ENCODE measurements at places on chromosomes 12 and 14.

DNA sequence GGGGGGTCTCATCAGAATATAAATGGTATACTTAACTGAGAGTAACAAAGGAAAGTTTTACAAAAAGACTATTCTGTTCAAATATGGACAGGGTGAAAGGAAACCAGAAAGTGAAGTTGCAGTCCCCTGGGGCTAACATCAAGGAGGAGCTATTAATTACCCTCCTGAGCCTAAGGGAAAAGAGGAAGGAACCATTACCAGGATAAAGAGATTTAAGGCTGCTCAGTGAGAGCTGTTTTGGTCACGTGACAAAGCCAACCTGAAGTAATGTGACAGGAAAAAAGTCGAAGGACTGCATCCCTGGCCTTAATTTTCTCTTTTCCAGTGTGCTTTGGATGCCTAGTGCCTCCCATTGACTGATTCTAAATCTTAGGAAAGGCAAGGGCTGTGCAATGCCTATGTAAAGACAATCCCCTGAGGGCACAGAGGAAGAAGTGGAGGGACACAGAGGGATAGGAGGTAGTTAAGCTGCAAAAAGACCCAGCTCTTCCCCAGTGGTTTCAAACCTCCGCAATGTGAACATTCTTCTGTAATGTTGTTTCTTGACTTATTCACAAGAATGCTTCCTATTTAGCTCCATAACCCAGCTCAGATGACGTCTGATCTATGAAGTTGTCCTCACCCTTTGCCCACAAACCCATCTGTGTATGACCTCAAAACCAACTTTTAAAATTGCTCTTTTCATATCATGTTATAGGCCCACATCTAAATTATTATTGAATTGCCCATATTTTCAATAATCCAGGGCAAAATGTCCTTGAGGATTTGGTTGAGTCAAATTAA, 187.7 kb upstream of the DCN start:
- no peak for DNase-seq

DNA sequence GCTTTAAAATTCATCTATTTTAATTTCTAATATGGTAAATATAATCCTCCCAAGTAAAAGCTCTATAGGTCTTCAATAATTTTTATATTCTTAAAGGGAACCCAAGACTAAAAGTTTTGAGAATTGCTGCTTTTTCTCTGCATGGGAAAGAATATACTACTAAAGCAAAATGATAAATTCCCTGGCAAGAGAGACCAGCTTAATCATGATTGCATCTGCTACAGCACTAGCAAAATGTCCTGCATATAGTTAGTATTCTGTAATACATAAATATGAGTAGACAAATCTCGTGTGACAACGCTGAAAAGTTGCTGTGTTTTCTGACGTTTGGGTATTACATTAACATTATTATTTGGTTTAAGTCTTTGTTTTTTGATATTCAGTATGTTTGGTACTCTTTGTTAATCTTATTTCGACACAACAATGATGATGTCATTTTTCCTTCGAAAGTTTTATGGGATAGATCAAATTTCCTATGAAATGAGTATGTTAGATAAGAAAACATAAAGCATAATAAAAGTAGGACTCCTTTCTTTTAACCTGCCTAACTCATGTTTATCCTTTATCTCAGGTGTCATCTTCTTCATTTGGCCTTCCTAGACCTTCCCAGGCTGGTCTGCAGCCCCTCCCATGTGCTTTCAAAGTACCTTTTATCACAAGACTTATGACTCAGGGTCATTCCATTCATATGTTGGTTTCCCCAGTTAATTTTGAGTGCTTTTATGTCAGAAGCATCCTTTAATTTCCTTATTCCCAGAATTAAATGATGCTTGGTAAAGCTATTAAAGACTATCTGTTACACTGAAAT, 321.9 kb downstream of the RAD51B start:
- DNase-seq = no peak

DNA sequence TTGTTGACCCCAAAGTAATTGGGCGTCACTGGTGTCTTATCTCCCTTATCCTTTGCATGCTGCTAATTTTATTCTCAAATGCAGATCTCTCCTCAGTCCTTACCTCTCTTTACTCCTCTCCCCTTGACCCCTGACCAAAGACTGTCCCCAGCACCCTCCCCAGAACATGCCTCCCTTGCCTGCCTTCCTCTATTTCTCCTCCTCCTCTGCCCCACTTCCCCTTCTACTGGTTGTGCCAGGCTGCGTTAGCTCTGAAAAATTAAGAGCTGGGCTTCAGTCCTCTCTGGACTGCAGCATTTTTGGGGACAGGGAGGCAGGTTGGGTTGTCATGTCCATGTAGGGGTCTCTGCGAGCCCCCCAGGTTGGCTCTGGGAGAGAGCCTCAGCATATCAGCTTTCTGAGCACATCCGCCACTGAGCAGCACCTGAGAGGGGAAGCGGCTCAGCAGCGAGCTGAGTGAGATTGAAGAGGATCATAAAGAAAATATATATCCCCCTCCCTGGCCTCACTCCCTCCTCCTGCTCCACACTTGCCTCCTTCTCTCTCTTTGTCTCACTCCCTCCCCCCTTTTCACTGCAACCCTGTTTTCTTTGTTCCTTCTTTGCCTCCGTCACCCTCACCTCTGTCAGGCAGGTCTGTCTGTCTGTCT, 6.4 kb upstream of the CISTR start:
- no peak for DNase-seq

GRCh38 chr12:67243260-67243659, 25.9 kb upstream of the CAND1 start:
- DNase-seq = no peak

DNA sequence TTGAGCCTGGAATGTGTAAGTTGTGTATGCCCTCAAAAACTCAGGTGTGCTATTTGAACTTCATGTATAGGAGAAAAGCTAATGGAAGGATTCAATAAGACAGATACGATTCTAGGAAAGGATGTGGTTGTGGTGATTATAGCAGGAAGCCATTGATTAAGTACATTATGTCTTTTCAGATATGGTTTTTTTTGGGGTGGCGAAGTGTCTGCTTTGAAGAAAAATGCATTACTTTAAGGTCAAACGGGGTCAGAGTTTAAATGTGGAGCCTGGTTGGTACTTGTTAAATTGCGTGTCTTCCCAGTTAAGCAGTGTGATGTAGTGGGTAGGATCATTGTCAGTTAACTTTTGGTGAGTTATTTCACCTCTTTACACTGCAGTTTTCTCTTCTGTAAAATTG, 13.0 kb upstream of the NUP107 start:
- no peak for DNase-seq

DNA sequence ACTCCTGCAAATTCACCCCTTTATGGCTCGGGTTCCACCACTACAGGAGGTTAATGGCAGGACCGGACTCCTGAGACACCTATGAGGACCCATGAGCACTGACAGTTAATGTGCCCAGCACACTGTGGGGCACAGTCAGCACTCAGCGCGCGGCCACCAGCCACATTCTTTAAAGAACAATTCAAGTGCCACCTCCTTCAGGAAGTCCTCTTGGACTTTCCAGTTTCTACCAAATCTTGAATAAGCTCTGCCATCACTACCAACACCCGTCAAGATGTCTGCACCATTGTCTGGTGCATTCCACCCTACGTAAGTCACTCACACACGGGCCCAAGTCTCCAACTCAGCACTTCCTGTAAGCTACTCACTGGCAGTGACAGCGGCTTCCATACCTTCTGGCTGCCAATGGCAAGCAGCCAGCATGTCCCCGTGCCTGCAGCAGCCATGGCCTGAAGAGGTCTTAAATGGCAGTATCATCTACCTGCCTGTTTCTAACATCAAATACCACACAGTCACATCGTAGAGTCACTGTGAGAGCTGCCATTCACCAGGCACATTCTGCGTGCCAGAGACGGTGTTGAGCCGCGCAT, 48.5 kb downstream of the CDC42BPB start:
- no peak for DNase-seq

DNA sequence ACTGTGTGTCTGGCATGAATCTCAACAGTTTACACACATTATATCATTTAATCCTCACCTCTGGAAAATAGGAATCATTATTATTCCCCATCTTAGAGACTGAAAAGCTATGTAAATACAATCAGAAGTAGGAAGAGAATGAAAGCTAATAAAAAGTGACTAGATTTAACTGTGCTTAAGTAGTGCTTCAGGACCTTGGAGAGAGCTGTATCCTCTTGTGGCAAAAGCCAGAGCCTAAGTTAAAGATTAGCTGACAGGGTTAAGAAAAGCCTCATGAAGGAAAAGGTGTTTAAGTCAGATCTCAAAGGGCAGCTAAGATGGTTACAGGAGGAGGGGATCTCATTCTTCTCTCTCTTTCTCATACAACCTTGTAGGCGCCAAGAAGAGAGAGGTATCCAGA, 65.3 kb upstream of the TMEM233 start:
- no peak for DNase-seq

DNA sequence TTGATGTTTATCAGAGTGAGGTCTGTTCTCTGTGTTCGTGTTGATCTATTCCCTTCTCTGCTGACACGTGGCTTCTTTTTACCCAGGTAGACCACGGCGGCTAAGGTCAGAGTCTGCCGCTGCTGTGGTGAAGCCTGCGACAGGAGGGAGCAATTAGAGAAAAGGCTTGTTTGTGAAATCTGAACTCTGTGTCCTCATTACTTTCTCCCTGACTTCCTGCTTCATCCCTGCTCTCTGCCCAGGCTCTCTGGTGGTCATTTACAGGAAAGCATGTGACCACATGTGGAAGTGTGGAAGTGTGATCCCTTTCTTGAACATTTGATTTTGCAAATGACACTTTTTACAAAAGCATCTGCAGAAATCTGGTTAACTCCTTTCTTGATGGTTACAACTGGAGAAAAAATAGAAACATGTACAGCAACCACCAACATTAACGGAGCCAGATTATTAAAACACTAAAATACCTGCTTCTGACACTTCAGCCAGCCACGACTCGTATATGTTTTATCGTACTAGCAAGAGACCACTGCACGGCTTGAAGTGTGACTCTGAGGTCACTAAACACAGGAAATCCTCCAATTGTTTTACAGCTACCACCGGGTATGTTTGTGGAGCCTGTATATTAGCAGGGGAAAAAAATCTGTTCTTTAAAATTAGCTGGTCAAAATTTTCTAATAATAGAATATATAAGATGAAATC, 388.6 kb upstream of the TMPO start:
- DNase-seq = no peak

- DNase-seq = no peak
These were observed 351.3 kb upstream of the KITLG start for GRCh38 chr12:88931598-88931997.

DNA sequence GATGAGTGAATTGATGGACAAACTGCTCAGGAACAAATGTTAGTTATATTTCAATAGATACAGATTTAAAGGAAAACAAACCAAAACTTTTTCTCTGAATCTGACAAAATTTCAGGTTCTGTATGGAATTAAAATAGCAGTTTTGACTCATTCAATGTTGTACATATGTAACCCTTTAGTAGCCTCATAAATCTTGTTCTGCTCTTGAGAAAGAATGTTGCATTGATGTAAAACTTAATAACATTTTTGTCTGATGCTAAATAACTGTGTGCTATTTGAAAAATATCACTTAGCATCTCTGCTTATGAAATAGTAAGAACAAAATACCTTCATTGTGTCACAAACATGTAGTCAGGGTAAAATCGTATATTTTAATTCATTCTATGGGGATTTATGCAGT, 168.9 kb upstream of the NOVA1 start:
- DNase-seq = no peak

- DNase-seq = no peak
These were observed 5.4 kb downstream of the CIPC start for GRCh38 chr14:77103475-77103874.

DNA sequence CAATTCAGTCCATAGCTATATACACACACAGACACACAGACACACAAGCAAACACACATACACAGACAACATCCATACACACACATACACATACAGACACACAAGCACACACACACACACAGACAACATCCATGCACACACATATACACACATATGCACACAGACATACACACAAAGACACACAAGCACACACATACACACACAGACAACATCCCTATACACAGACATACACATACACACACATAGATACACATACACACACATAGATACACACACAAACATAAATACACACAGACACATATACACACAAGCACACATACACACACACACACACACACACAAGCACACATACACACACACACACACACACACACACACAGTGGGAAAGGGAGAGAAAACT, 254.8 kb downstream of the VRK1 start:
- no peak for DNase-seq

DNA sequence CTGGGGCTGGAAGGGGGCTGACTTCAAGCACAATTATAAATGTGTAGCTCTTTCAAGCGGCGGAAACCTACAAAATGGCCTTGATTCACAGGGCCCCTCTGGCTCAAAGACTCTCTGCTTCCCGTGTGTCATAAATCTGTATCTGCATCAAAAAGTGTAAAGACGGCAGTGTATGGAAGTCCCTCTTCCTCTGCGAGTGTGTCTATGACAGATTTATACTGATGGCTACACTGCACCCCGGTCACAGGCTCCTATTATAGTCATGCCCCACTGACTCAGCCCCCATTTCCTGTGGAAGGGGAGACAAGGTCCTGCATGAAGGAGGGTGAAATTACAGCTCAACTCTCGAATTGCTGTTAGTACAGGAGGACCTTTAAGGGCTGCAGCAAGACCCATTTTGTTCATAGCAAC, 68.6 kb downstream of the HMGA2 start:
- no peak for DNase-seq

- DNase-seq = peak; percentile 73
These were observed 108.8 kb upstream of the ATF7IP start for GRCh38 chr12:14256555-14257169.

DNA sequence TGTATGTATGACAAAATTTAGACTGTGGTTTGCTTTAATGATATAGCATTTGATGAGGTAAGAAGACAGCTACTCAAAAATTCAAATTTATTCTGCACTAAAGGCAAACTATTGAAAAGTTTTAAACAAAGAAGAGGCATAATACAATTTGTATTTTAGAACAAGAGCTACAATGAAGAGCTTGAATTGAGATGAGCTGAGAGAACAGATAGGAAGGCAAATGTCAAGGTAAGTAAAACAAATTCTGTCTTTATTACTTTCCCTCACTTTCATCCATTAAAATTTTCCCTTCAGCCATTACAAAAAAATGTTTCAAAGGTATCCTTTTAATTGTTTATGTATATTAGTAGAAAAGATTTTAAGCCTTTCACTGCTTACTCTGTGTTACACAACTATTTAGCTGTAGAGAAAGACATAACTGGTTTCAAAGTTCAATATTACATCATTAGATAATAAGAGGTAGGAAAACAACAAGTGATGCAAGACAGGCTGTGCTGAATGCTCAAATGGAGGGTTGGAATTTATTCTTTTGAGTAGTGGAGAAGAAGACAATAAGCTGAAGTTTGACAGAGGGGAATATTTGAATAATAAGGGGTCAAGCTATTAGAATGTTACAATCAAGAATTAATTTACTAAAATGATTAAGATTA, 1334.1 kb downstream of the FSCB start:
- DNase-seq = no peak
